NCI-H510A (cell line): ENCODE measurements at places on chromosomes 2 and 18.

DNA sequence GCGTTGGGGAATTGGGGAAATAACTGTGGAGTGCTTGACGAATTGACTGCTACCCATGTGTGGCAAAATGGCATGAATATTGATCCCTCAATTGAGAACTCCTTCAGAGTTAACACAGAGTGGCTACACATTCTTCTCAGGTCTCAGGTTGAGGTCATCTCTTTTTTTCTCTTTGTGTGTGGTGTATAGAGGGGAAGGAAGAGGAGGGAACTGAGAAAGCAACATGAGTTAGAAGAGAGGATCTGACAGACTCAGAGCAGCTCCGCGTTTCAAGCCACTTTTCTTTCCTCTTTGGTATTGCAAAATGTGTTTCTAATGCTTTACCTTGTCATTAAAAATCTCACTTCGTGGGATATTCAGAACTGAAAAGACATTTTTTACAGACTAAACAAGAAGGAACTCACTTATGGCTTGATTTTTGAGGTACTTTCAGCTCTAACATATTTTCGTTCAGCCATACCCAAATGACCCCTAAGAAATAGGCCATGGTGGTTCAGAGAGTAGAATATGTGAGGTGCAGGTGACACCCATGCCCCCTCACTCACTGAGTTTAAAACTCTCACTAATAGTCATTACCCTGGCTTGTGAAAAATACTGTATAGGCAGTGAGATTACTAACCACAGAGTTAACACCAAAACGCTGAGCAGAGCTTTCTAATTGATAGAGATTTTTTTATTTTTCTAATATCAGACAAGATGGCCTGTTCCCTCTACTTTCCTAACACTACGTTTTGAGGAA is 22.5 kb downstream of the STAT4 start:
- DNase-seq, result no peak

DNA sequence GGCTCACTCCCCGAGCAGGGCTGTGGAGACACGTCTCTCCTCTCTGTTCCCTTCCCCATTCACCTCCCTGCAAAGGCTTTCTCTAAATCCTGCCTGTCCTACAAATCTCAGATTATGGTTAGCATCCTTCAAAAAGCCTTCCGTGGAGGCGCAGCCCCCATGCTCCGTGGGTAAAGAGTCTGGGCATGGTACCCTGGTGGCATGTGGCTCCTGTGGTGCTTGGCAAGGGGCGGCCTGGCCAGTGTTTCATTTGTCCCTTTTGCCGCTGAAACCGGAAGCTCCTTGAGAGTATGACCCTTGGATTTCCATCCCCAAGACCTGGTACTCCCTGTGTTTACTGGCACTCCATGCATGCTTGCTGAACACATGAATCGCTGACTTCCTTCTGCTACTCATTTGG is 839.3 kb upstream of the SALL3 start:
- DNase-seq, result no peak

GRCh38 chr2:37599688-37600525 is 71.5 kb downstream of the CDC42EP3 start:
- DNase-seq, result no peak

- no peak for DNase-seq
Observed at GRCh38 chr2:10535703-10536102, 87.6 kb upstream of the ODC1 start.

GRCh38 chr2:53631313-53632125 is 136.1 kb upstream of the CHAC2 start:
- DNase-seq, result no peak

DNA sequence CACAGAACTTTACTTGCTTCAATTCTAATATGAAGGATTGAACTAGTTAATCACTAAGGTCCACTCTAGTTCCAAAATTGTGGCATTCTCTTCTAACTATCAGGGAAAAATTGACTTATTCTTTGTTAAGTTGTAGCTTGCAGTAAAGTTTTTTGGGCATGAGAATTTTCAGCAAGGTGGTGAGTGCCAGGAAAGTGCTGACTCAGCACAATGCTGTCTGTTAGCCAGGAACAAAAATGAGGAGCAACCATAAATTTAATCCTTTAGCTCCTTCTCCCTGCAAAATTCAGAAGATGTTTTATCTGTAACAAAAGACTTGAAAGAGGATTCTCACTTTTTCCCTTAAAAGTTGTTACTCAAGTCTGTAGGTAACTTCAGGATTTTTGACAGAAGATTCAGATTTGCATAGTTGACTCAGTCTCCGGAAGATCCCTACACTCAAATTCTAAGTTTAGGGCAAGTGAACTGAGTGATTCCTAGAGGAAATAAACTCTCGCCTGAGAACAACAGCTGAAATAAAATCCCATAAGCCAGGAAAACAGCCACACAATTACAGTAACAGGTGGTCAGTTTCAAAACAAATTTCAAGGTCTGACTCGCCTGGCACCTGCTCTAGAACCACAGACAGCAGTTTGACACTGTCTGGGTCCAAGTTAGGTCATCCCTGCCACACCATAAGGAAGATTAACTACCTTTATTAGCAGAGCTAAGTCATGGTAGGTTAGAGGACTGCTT is 20.2 kb upstream of the DARS1 start:
- no peak for DNase-seq

GRCh38 chr2:241602720-241603119 is 34.2 kb downstream of the THAP4 start:
- DNase-seq, result no peak

GRCh38 chr2:60440079-60440766 is 113.2 kb downstream of the BCL11A start:
- no peak for DNase-seq
